ENCODE measurements at places on chromosomes 4 and X. TPM values are rescaled to one million over a fixed set of nuclear protein-coding genes. Genes with fewer than 3 reads are reported as not detected.

The GJB1 gene
- polyA plus RNA-seq: 0.05 TPM

The RGN gene
- 4.0 TPM for polyA plus RNA-seq

The MAGEB5 gene
- not detected for polyA plus RNA-seq

The LPAR4 gene
- polyA plus RNA-seq: 0.03 TPM

The CXXC4 gene
- 0.05 TPM for polyA plus RNA-seq

The CXCL3 gene
- polyA plus RNA-seq: 1.4 TPM

The DSPP gene
- polyA plus RNA-seq: 0.01 TPM

The LSM6 gene
- polyA plus RNA-seq: 42.7 TPM

The TLR6 gene
- polyA plus RNA-seq: 0.31 TPM

The COL25A1 gene
- 0.36 TPM for polyA plus RNA-seq

The SRPX gene
- polyA plus RNA-seq: 42.1 TPM

The ZNF185 gene
- 0.79 TPM for polyA plus RNA-seq

The GABRE gene
- polyA plus RNA-seq: 1.4 TPM

The PROM1 gene
- 0.18 TPM for polyA plus RNA-seq

The KLF3 gene
- polyA plus RNA-seq: 14.7 TPM

The STK26 gene
- polyA plus RNA-seq: 0.44 TPM

The SUPT20HL1 gene
- not detected for polyA plus RNA-seq

The TRIM75 gene
- polyA plus RNA-seq: not detected

The CFP gene
- 0.86 TPM for polyA plus RNA-seq

The CDS1 gene
- polyA plus RNA-seq: 0.03 TPM

The ACOX3 gene
- 8.1 TPM for polyA plus RNA-seq
